Uterus (tissue), 4 donors: ENCODE measurements at places on chromosomes 7 and 10.

- DNase-seq, result no peak
Measured at GRCh38 chr10:99849536-99849935, 67.1 kb downstream of the ABCC2 start.

- no peak for DNase-seq
Measured at GRCh38 chr10:4824791-4825310, 1.2 kb upstream of the AKR1E2 start.

DNA sequence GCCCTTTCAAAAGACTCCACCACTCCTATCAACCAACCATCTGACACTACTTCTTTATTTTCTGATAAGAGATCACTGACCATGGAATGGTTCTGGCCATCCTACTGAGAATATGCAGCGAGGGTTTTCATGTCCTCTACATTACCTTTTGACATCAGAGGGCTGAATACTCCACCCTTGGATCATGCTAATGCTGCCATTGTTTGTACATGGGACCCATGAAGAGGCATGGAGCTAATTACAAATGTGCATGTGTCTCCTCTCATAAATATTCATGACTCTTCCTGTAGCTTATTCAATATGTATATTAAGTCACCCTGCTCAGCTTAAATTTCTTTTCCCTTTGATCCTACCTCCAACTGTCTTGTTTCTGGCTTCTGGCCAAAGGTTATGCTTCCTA is 1065.8 kb upstream of the GHITM start:
- no peak for DNase-seq

DNA sequence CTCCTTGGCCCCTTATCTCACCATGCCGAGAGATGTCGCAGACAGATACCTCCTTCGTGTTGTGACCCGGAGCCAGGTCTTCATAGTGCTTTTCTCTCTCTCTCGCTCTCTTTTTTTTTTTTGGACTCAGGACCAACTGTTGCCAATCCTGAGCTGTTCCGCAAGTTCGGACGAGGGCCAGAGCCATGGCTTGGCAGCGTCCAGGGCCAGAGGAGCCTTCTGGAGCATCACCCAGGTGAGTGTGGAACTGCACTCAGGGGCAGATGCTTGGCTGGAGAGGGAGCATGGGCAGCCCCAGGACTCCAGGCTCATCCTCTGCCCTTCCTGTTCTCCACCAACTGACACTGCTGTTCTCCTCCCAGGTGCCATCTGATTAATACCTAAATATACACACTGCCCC is 7.8 kb downstream of the ZNF862 start:
- DNase-seq, result no peak

GRCh38 chr7:106806556-106806955 is 58.5 kb upstream of the PIK3CG start:
- no peak for DNase-seq

DNA sequence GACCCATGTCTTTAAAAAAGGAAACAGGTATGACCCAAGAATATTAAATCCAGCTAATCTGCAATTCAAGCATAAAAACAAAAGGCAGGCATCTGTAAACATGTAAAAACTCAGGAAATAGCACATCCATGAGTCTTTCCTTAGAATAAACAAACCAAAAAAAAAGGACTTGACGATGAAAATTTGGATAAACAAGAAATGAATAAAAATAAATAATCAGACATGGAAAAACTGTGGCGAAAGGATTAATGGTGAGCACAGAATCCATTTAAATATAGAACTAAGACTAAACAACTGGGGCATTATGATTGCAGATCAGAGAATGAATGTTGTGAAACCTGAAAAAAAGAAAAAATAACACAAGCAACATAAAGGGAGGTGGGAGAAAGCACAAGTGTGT is 170.1 kb downstream of the DOCK4 start:
- DNase-seq, result no peak

- DNase-seq, result no peak
Measured at GRCh38 chr10:121599947-121600346, 1.7 kb upstream of the FGFR2 start.

- no peak for DNase-seq
Measured at GRCh38 chr10:78071140-78071856, 37.6 kb downstream of the RPS24 start.

DNA sequence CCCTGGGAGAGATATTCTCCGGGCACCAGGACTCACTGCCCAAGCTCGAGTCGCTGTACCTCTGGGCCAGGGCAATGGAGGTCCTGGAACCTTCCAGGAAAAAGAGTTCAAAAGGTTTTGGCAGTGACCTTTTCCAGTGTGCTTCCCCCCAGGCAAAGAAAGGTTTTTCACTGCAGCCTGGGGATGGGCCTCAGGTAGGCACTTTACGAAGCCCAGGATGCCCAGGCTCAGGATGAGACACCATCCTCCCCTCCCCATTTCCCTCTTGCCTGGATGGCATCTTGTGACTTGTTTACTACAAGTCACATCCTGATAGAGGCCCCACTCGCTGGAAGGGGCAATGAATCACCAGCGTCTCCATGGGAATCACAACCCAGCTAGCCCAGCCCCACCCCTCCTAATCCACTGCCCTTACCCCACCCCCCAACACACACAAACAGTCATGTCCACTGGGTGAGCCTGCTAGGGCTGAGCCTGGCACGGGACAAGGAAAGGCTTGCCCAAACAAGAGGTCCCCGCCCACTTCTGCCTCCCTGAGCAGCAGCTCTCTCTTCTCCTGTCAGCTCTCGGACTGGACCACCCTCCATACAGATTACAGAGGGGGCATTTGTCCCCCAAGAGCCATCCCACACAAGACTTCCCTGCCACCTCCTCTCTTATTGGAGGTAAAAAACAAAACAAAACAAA is 93.8 kb upstream of the SMNDC1 start:
- peak; percentile 38 for DNase-seq

GRCh38 chr7:43533801-43534479 is 49.0 kb upstream of the STK17A start:
- DNase-seq, result no peak

DNA sequence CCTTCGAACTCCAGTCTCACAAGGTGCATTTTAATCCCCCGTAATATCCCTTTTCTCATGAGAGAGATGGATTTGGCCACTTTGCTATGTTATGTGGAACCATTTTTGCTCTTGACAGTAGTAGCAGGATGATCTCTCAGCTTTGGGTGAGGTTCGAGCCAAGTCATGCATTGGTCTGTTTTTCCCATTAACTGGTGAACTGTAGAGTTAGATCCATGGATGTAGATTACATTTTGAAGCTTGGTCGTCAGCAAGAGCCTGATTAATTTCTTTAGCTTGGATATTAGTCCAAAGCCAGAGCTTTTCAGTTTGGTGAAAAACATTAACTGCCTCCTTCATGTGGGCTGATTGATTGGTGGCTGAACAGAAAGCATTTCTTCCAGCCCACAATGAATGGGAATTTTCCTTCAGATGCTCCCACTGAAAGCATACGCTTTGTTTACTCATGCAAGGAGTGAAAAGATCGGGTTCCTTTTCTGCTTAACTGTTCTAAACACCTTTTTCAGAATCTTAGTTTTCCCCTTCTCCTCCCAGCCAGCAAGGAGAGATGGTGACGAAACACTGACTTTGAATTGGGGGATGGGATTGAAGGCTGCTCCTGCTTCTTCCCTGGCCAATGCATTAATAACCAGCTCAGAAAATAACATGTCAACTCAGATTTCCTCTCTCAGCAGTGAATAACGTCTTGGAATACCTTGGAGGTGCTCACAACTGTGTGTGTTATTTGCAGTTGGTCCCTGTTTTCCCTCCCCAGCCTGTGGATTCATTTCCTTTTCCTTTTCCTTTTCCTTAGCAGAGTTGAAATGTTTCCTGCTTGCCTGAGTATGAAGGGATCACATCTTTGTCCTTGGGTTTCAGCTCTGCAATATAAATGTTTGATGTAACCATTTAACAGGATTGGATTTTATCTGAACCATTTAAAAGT is 351.8 kb upstream of the FZD8 start:
- no peak for DNase-seq

- DNase-seq, result no peak
Measured at GRCh38 chr7:83936056-83936708, 258.4 kb downstream of the SEMA3A start.

DNA sequence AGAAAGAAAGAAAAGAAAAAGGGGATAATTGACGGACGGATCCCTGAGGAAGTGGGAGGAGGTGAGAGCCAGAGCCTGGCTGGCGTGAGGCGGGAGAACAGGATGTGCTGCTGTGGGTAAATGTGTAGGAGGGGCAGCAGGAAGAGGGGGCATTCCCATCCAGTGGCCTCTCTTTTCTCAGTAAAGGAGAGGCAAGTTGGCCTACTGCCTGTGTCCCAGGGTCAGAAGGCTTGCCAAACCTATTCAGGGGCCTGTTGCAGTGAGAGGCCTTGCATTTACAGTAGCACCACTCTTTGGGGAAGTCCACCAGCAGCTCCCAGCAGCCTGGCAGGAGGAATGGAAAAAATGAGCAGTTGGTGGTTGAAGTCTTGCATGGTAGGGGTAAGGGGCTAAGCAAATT is 26.6 kb upstream of the ASCC1 start:
- DNase-seq, result peak; percentile 72

DNA sequence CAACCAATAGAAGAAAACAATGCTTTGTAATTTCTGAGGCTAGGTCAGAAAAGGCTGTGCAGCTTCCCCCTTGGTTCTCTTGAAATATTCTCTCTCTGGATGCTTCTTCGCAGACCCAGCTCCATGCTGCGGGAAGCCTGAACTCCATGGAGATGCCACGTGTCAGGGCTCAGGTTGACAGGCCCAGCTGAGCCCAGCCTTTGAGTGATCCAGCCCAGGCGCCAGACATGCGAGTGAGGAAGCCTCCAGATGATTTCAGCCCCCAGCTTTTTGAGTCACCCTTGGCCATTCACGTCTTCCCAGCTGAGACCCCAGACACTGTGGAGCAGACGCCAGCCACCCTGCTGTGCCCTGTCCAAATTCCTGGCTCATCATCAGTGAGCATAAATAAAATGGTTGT is 378.4 kb upstream of the NRP1 start:
- DNase-seq, result no peak

GRCh38 chr10:89217057-89217990 is 10.2 kb upstream of the CH25H start:
- peak; percentile 35 for DNase-seq

DNA sequence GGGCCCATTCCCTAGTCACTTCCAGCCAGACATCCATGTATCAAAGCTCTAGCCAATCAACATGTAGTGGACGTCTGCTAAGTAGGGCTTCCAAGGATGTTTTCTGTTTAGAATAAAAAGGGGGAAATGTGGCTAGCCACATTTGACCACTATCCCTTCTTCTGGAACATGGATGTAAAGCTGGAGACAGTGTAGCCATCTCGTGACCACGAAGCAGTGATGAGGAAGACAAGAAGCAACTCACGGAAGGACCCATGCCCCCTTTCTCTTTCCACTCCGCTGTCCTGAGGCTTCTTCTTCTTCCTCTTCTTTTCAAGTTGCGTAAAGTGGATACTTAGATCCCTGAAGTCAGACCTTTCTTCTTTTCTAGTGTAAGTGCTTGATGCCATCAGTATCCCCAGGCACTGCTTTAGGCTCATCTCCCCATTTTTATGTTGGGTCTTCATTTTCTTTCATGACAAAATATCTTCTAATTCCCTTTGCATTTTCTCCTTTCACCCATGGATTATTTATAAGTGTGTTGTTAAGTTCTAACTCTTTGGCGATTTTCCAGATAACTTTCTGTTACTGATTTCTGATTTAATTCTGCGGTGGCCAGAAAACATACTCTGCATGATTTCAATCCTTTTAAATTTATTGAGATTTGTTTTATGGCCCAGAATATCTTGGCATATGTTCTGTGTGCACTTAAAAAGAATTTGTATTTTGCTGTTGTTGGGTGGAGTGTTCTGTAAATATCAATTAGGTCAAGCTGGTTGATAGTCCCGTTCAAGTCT is 594.5 kb downstream of the SDK1 start:
- no peak for DNase-seq

DNA sequence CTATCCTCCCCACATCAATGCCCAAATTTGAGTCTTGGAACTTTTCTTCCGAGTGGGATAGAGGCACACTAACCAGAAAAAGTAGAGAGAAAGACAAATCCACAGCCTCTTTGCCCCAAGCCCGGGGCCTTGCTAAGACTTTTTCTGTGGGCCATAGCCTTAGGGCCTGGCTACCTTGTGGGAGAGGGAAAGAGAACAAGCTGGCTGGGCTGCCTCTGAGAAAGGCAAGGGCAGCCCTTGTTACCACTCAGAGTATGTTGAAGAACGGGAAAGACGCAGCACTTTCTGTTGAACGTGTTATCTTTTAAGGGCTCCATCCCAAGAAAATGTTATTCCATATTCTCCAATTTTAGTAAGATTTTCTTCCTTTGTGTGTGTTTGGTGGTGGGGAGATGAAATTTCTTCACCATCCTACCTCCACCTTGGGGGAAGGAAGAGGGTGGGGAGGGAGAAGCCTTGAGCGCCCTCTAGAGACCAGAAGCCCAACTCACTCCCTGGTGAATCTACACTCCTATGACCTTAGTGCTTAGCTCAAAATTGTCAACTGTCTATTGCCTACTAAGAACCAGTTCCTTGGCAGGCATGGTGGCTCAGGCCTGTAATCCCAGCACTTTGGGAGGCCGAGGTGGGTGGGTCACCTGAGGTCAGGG is 3.9 kb upstream of the NRF1 start:
- DNase-seq, result no peak

- no peak for DNase-seq
Measured at GRCh38 chr7:72249106-72249505, 163.0 kb downstream of the CALN1 start.

- no peak for DNase-seq
Measured at GRCh38 chr10:121216295-121216694, 365.1 kb downstream of the WDR11 start.

DNA sequence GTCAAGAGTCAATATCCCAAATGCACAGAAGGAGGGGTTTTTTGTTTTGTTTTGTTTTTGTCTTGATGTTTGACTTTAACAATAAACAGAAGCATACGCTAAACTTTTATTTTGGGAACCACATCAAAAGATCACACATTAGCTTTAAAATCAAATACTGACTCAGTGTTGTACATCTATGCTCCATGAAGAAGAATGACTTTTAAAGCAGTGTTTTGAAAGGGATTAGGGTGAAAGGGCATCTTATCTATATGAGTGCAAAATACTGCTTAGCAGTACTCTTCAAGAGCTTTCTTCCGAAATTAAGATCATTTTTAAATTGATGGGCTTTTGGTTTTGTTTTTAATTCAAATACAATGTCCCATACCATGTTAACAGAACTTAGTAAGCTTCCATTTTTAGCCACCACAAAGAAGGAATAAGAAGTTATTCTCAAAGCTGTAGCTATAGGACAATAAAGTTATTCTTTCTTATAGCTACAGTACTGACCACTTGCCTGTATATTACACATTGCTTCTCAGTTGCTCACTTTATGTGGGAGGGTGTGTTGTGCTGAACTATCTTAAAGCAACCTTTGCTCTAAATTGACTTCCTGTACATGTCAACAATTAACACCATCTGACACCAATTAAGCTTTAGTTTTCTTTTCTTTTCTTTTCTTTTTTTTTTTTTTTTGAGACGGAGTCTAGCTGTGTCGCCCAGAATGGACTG is 144.3 kb upstream of the KAT6B start:
- DNase-seq, result no peak

- no peak for DNase-seq
Measured at GRCh38 chr10:124036746-124037145, 56.7 kb downstream of the CHST15 start.

DNA sequence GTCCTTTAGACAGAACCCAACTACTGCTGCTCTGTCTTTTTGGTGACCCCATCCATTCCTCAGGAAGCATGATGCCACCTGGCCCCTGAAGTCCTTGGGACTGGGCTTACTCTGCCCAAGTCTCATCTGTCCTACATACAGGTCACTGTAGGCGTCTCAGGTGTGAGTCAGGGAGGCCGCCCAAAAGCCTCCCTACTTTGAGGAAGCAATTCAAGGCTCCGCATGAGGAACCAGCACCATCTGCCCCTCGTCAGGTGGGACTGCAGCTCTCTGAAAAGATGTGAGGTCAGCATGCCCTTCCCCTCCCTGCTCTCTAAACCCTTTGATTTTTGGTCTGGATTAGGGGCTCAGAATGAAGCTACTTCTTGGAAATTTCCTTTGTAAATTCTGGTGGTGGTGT is 354.8 kb downstream of the CXCL12 start:
- no peak for DNase-seq
